ENCODE measurements at places on chromosomes 1 and 21.

- H3K36me3 ChIP-seq = no peaks in the 10 kb centered on the region
- no peak for DNase-seq
- no peak overlapping the region for H3K4me3 ChIP-seq
- peaks cover 2% of the 10 kb centered on the region for H3K4me1 ChIP-seq
- H3K27ac ChIP-seq = no peak overlapping the region
Observed at GRCh38 chr1:59761443-59761842, 53.3 kb upstream of the HOOK1 start.

- peaks cover 46% of the 10 kb centered on the region for H3K36me3 ChIP-seq
- H3K4me1 ChIP-seq = peaks cover 44% of the 10 kb centered on the region
- H3K27me3 ChIP-seq = no peaks in the 10 kb centered on the region
- H3K4me3 ChIP-seq = peak overlapping the region; percentile 68
- H3K27ac ChIP-seq = peak overlapping the region; percentile 61
Observed at GRCh38 chr1:154329551-154330131, 4.3 kb downstream of the ATP8B2 start.

- no peak for DNase-seq
- H3K4me1 ChIP-seq = peaks cover 1% of the 10 kb centered on the region
- no peak overlapping the region for H3K27ac ChIP-seq
- no peak overlapping the region for H3K4me3 ChIP-seq
- no peaks in the 10 kb centered on the region for H3K36me3 ChIP-seq
Observed at GRCh38 chr1:161691846-161692245, 15.2 kb upstream of the FCRLA start.

DNA sequence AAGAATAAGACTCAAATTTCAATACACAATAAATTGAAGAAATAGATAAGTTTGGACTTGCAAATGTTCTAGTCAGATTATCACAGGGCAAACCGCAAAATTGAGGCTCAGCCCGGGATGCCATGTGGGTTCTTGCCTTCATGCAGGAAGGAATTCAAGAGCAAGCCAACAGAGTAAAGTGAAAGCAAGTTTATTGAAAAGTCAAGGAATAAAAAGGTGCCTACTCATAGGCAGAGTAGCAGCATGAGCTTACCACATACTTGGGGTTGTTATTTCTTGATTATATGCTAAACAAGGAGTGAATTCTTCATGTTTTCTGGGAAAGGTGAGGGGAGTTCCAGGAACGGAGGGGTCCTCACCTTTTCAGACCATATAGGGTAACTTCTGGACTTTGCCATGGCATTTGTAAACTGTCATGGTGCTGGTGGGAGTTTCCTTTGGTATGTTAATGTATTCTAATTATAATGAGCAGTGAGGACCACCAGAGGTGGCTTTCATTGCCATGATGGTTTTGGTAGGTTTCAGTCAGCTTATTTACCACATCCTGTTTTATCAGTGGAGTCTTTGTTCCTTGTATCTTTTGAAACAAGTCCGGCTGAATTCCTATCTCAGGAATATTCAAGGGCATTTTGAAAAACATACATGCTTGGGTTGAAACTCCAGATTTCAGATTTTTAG, 2.0 kb upstream of the OR2AK2 start:
- no peaks in the 10 kb centered on the region for H3K36me3 ChIP-seq
- H3K27ac ChIP-seq = no peak overlapping the region
- H3K4me3 ChIP-seq = no peak overlapping the region

GRCh38 chr1:81699234-81699633, 101.5 kb upstream of the ADGRL2 start:
- H3K4me1 ChIP-seq = no peaks in the 10 kb centered on the region
- no peak overlapping the region for H3K27ac ChIP-seq
- H3K36me3 ChIP-seq = no peaks in the 10 kb centered on the region
- H3K27me3 ChIP-seq = no peaks in the 10 kb centered on the region
- DNase-seq = no peak
- no peak overlapping the region for H3K4me3 ChIP-seq

DNA sequence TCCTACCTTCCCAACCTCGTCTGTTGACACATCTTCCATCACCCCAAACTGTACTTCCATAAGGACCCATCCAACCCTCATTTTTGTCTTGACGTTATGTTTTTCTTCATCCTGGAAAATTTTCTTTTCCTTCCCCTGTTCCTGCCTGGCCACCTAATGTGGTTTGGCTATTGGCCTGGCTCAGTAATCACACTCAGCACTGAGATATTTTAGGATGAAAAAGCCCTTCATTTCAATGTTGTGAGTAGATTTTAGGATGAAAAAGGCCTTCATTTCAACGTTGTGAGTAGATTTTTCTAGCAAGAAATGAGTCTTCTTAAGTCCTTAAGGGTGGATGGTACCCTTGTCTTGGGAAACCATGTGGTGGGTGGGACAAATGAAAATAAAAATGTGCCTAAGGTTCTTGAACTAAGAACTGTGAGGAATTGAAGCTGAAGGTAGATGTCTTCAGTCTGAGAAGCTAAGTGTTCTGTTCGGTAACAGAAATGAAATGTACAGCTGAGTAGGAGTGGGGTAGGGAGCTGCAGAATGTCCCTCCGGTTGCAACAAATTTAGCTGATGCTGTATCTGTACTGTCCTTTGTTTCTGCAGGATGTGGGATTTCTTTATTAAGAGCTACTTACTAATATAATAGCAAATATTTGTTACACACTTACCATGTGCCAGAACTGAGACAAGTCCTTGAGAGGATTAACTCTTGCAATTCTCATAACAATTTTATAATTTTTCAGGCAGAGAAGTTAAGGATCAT, 36.1 kb downstream of the DNTTIP2 start:
- no peaks in the 10 kb centered on the region for H3K36me3 ChIP-seq
- no peak for DNase-seq
- peaks cover 16% of the 10 kb centered on the region for H3K4me1 ChIP-seq
- H3K27ac ChIP-seq = no peak overlapping the region

- no peaks in the 10 kb centered on the region for H3K27me3 ChIP-seq
- H3K4me3 ChIP-seq = no peak overlapping the region
- peaks cover 41% of the 10 kb centered on the region for H3K4me1 ChIP-seq
- H3K27ac ChIP-seq = peak overlapping the region; percentile 66
Observed at GRCh38 chr1:101200513-101200912, 36.3 kb upstream of the S1PR1 start.

DNA sequence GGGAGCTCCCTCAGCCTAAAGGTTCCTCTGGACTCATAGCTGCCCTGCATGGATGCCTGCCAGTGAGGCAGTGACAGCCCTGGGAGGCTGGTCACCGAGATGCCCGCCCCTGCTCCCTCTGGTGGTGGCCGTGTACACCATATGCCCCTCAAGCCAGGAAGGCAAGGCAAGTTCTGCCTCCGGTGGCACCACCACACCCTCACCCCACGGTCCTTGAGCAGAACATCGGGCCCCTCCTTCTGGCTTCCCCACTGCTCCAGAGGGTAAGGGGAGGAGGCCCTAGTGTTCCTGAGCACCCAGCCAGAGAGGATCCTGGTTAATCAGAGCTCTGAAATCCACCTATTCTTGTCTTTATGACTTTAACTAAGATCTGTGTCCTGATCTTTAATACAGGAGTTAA, 1.5 kb upstream of the S100A14 start:
- H3K4me3 ChIP-seq = no peak overlapping the region
- peak; percentile 73 for DNase-seq
- peak overlapping the region; percentile 6 for H3K27ac ChIP-seq
- H3K27me3 ChIP-seq = no peaks in the 10 kb centered on the region
- no peaks in the 10 kb centered on the region for H3K36me3 ChIP-seq

DNA sequence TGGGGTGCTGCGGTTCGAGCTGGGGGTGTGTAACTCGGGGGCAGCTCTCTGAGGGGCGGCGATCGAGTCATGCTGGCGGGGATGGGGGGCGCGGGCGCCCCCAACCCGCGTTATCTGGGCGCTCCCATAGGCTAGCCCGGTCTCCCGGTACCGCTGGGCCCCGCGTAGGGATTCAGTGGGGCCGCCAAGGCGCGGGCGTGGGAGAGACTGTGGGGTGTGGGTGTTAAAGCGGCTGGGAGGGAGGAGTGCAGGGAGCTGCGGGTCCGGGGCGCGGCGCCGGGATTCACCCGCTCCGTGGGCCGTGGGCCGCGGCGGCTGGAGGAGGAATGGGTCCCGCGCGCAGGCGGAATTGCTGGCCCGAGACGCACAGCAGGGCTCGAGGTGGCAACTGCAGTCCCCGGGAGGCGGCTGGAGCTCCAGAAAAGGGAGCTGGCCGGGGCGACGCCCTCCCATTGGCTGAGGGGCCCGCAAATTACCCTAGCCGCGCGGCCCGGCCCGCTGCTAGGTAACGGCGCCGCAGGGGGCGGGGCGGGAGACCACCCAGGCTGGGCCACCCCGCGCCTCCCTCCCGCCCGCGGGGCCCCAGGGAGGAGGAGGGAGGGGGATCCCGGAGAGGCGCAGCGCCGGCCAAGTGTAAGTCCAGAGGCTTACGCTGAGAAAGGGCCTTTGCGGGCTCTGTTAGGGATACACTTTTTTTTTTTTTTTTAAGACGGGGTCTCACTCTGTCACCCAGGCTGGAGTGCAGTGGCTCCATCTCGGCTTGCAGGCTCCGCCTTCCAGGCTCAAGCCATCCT, at the start of gene PTCH2:
TSS of gene PTCH2 (minus strand) at position 392 of the 794 bp plus-strand sequence. CDS start at position 71, 321 bp downstream.
- no peak within 1 kb of the TSS for H3K27ac ChIP-seq
- no peak for DNase-seq

GRCh38 chr1:89945852-89946476, 48.9 kb upstream of the ZNF326 start:
- no peak overlapping the region for H3K27ac ChIP-seq
- no peak overlapping the region for H3K4me3 ChIP-seq

GRCh38 chr21:40797410-40797809, 49.5 kb downstream of the DSCAM start:
- DNase-seq = no peak
- H3K36me3 ChIP-seq = peaks cover 2% of the 10 kb centered on the region
- no peak overlapping the region for H3K27ac ChIP-seq
- H3K4me3 ChIP-seq = no peak overlapping the region
- no peaks in the 10 kb centered on the region for H3K27me3 ChIP-seq
- no peaks in the 10 kb centered on the region for H3K4me1 ChIP-seq

DNA sequence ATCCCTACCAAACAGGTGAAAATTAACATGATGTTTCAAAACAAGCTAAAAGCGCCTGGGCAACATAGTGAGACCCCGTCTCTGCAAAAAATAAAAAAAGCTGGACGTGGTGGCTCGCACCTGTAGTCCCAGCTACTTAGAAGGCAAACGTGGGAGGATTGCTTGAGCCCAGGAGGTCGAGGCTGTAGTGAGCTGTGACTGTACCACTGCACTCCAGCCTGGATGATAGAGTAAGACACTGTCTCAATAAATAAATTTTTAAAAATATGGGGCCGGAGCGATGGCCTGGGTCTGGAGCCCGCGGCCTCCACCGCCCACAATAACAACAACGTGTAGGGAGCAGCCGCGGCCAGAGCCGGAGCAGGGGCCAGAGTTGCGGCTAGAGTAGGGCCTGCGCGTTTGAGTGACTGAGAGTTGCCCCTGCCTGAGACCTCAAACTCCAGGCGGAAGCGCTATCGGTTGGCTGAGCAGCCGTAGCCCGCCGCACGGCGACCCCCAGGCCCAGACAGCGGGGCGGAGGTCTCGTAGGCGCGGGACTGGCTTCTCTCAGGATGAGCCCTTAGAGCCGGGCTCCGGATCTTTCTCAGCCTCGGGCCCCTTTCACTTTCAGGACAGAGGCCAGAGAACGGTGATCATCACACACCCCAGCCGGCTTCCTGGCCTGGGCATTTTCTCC, 41.4 kb downstream of the ZMYM1 start:
- no peak overlapping the region for H3K27ac ChIP-seq
- H3K4me1 ChIP-seq = peaks cover 7% of the 10 kb centered on the region
- peaks cover 5% of the 10 kb centered on the region for H3K36me3 ChIP-seq
- peak overlapping the region; percentile 48 for H3K4me3 ChIP-seq
- peak; percentile 14 for DNase-seq
- peaks cover 2% of the 10 kb centered on the region for H3K27me3 ChIP-seq

- no peaks in the 10 kb centered on the region for H3K27me3 ChIP-seq
- no peak overlapping the region for H3K4me3 ChIP-seq
- peaks cover 20% of the 10 kb centered on the region for H3K36me3 ChIP-seq
- DNase-seq = no peak
- no peak overlapping the region for H3K27ac ChIP-seq
Observed at GRCh38 chr21:15850645-15851044, 120.9 kb downstream of the USP25 start.

GRCh38 chr1:176073524-176074157, 133.4 kb downstream of the COP1 start:
- no peaks in the 10 kb centered on the region for H3K27me3 ChIP-seq
- H3K36me3 ChIP-seq = peaks cover 43% of the 10 kb centered on the region
- H3K27ac ChIP-seq = no peak overlapping the region
- DNase-seq = no peak
- no peak overlapping the region for H3K4me3 ChIP-seq
- peaks cover 1% of the 10 kb centered on the region for H3K4me1 ChIP-seq

GRCh38 chr1:194394676-194395075, 1208.3 kb upstream of the B3GALT2 start:
- H3K4me1 ChIP-seq = no peaks in the 10 kb centered on the region
- no peaks in the 10 kb centered on the region for H3K36me3 ChIP-seq
- H3K27ac ChIP-seq = no peak overlapping the region
- DNase-seq = no peak

DNA sequence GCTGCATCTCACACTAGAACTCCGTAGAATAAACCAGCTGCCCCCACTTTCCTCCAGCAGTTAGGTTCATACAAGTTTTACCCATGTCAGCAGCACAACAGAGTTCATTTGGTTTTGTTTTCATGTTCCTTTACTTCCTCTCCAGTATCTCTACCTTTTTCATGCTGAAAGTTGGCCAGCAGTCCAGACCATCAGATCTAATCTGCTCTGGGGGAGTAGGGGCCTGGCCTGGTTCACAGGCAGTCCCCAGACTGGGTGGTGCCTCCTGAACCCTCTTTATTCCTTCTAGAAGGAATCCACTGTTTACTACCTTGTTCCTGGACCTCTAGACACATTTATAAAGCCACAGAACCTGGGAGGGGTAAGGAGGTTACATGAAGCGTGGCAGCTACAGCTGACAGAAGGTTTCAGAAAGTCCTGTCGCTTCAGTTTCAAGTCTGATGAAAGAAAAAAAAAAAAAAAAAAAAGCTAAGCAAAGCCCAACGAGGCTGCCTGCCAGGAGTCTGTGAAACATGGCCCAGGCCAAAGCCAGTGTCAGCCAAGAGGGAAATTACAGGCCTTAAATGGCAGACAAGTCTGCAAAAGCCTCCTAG, 184.6 kb upstream of the JUN start:
- DNase-seq = peak; percentile 29
- H3K27ac ChIP-seq = peak overlapping the region; percentile 99
- peaks cover 36% of the 10 kb centered on the region for H3K4me1 ChIP-seq
- H3K36me3 ChIP-seq = peaks cover 2% of the 10 kb centered on the region

- H3K27me3 ChIP-seq = no peaks in the 10 kb centered on the region
- no peak for DNase-seq
- no peaks in the 10 kb centered on the region for H3K4me1 ChIP-seq
- H3K36me3 ChIP-seq = no peaks in the 10 kb centered on the region
- H3K4me3 ChIP-seq = no peak overlapping the region
- H3K27ac ChIP-seq = no peak overlapping the region
Observed at GRCh38 chr1:61563611-61564010, 161.3 kb downstream of the TM2D1 start.

DNA sequence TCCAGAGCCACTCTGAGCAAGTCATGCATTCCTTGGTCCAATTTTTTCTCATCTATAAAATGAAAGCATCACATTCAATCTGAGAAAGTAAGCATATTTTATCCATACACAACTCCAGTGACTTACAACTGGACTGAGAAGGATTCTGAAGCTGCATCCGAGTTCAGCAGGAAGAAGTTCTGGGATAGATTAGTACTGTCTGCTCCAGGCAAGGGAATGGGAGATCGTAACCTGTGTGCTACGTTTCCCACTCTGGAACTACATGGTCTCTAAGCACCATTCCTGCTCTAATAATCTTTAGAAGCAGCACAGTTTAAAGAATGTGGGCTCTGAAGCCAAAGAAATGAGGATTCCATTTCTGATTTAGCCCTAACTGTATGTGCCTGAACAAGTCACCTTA, 79.4 kb downstream of the LACTBL1 start:
- no peak overlapping the region for H3K4me3 ChIP-seq
- H3K36me3 ChIP-seq = no peaks in the 10 kb centered on the region
- no peaks in the 10 kb centered on the region for H3K4me1 ChIP-seq
- DNase-seq = no peak
- H3K27ac ChIP-seq = no peak overlapping the region

Measured in T-helper 2 cell treated with Interferon-gamma antibody and Interleukin-4, amounts not matched to agents 5 μg/mL and 100 μg/mL, for 36 hours (primary cell).